ENCODE measurements at places on chromosomes 1 and 21.

GRCh38 chr1:244216836-244217235 is 165.8 kb downstream of the ZBTB18 start:
- no peak for DNase-seq

- no peak for DNase-seq
These were observed 22.2 kb upstream of the MYOC start for GRCh38 chr1:171674431-171675405.

DNA sequence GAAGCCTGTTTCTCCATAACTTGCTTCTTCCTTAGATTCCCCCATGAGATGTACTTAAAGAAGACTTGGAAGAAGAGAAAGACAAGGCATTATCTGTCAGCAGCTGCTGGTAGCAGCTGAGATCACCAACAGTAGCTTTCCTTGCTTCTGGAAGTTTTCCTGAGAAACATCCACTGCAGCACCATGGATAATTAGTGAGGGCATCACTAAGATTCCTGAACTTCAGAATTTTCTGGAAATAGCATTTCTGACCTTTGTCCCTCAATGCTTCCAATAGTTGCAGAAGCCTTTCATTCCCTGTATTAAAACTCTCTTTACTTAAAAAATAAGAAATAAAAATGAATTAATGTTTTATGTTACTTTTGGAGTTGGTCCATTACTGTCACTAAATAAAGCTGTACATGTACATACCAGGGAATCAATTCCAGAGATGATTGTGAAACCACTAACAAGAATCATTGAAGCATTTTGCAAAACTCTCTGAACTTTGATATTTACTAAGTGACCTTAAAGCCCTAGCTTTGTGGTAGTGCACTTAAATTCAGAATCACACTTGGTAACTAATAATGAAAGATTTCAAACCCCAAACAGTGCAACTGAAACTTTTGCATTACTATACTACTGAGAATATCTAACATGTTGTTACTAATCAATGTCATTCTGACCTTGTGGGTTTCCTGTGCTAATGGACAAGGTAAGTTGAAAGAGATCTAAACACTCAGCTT is at the start of gene CFHR4:
Gene CFHR4 (plus strand): TSS at position 538 of the 725 bp plus-strand sequence. CDS start 99 bp downstream, at position 637.
- no peak for DNase-seq

DNA sequence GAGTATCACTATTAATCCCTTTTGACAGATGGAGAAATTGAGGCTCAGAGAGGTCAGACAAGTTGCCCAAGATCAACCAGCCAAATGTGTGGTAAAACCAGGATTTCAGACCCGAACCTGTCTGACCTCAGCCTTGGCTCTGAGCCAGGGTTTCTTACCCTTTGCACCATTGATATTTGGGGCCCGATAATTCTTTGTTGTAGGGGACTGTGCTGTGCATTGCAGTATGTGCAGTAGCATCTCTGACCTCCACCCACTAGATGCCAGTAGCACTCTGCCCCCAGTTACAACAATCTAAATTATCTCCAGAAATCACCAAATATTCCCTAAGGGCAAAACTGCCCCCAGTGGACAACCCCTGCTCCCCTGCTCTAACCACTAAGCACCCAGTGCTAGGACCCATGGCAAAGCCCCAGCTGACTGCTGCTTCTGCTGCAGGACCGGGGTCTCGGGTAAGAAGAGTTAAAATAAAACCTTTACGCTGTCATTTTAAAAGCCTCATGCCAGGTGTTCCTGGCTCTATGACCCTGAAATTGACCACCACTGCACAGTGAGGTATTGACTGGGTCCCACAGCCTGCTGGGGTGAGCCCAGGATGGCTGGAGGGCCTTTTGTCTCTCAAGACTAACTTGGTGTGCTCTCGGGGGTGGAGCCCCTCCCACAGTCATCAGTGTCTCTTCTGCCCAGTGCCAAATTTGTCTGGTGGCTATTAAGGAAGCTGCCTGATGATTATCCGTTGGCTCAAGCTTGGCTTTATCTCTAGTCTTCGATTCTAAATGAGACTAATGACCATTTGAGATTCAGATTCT is 5.6 kb upstream of the MAN1C1 start:
- DNase-seq, result peak; percentile 24

DNA sequence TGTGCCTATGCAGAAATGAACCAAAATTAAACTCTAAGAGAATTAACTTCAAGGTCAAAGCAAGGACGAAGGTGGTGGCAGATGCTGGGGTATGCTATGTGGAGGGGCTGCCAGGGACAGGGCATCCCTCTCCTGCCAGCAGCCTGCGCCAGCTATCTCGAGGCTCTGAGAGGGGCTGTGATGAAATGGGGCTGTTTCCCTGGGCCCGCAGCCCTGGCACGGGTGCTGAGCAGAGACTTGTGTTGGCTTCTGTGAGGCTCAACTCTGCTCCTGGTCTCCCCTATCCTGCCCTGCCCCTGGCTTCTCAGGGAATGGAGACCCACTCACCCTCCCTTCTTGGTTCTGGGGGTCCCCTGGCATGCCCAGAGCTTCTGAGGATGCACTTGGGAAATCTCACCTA is 41.9 kb upstream of the TIAM1 start:
- DNase-seq, result no peak

DNA sequence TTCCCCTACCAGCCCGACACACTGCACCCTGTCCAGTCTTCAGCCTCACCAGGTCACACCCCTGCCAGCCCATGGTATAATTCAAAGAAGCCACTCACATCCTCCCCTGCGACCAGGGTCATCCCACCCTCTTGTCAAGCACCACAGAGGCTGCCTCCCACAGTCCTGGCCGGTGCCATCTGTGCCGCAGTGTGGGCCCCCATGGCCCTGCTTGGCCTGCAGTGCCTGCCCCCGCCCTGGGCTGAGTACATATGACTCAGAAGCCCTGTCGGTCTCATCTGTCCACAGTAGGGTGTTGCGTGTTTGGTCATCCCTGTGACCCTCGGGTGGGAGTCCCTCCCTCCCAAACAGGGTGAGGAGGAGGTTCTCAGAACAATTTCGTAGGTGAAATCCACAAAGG is 190.8 kb upstream of the AJAP1 start:
- DNase-seq, result no peak

GRCh38 chr1:150109586-150109985 is 40.1 kb upstream of the PLEKHO1 start:
- DNase-seq, result no peak

DNA sequence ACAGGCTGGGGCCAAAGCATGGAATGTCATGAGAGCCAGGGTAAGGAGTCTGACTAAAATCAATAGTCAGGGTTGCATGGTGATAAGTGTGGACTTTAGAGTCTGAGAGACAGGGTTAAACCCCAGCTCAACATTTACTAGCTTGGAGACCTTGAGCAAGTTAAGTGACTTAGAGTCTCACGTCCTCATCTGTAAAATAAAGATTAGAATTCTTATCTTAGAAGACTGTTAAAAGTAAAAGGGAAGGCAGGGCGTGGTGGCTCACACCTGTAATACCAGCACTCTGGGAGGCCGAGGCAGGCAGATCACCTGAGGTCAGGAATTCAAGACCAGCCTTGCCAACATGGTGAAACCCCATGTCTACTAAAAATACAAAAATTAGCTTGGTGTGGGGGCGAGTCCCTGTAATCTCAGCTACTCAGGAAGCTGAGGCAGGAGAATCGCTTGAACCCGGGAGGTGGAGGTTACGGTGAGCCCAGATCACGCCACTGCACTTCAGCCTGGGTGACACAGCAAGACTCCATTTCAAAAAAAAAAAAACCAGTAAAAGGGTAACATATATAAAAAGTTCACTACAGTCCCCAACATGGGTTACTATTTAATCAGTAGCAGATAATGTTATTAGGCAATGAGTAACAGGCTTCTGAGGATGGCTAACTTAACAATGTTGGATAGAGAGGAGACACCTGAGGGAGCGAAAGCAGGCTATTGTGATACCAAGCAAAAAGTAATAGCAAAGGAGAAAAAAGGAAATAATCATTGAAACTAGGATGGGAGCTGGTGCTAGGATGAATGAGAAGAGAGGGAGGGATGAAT is 20.8 kb downstream of the TMCO1 start:
- DNase-seq, result no peak

GRCh38 chr1:169484101-169484500 is 1.6 kb downstream of the SLC19A2 start:
- DNase-seq, result no peak

DNA sequence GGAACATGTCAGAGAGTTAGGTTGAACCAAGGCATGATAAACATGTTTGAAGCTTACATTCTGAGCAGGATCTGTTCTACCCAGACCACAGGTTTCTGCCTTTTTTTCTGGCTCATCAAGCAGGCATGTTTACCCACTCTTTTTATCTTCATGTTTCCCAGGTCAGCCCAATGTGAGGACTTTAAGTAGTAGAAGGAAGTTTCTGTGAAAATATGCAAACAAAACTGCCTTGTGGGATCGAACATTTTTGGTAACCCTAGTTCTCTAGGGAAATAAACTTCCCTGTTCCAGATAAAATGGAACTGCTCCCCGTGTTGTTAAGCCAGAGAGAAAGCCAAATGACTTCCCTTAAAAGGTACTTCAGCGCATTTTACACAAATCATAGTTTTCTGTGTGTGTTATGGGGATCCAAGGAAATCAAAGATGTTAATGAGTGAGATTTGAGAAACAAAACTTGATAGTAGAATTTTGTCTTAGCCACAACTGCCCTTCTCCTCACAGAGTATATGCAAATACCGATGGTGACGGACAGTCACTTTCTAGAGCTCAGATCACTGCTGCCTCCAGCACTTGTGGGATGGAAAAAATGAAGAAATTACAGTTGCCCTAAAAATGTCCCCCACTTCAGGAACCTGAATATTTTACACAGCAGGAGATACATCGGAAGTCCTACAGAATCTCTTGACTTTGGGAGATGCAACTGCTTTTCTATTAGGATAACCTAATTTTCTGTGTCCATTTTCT is 765 bp upstream of the HIPK1 start:
- peak; percentile 69 for DNase-seq
